ENCODE measurements at places on chromosomes 16 and 17.
A peak's percentile ranks its signal among the peaks of the same experiment; 100 is the strongest.

- no peak for DNase-seq
These were observed 719 bp downstream of the NGFR start for GRCh38 chr17:49495842-49496182.

- DNase-seq: no peak
These were observed 2.5 kb downstream of the VAMP2 start for GRCh38 chr17:8160224-8160577.

- no peak for DNase-seq
These were observed 22.3 kb upstream of the G6PC1 start for GRCh38 chr17:42878123-42878880.

GRCh38 chr17:40707745-40708144 lies 4.2 kb upstream of the KRT24 start:
- no peak for DNase-seq

GRCh38 chr16:27169511-27170071 lies 33.7 kb upstream of the KDM8 start:
- DNase-seq: peak; percentile 75

- no peak for DNase-seq
These were observed 13.2 kb upstream of the NUP93 start for GRCh38 chr16:56716761-56717160.

DNA sequence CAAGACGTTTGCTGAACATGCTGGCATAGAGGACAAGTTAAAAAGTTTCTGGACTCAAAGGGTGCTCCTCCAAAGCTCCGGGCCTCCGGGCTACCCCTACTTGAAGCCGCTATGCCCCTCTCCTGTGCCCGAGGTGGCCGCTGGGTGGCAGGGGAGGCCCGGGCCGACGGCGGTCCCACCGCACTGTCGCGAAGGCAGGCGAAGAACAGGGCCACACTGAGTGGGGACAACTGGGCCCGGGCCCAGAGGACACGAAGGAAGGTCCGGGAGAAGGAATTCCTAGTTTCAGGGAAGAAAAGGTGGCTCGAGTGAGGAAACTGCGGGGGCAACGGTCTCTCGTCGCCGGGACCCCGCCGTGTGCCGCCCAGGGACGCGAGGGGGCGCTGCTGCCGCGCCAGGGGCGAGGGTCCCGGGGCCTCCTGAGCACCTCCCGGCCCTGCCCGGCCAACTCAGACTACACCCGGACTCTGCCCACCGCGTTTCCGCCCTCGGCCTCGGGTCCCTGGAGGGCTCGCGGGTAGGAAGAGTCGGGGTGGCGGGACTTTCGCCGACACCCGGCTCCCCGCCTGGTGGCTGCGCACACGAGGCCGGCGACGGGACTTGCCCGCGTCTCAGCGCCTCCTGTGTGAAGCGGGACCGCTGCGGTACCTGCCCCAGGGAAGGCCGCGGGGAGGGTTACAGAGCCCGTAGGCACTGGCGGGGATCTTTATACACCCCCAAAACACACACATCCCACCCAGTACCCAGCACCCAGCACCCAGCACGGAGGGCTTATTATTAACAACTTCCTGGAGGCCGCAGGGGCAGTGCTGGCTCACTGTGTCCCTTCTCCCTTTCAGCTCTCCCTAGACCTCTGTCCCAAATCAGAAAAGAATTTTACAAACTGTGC lies 772 bp upstream of the CHCT1 start:
- peak; percentile 75 for DNase-seq

DNA sequence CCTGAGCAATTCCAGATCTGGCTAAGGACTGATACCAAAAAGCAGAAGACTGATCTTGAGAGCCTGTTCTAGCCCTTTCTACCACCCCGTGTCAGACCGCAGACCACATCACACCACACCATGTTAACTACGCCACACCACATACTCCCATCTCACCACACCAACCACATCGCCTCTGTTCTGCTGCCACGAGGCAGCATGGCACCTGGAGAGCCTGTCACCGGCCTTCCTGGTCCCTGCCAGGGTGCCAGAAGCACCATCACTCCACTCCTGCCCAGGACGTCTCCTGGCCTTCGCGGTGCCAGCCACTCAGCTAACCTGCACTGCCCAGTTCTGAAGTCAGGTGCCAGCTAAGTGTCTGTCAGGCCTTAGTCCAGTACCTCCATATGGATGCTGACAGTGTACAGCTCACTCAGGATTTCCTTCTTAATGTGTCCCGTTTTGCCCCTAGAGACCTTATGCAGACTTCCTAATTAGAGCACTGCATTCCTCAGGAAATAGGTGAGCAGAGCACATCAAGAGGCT lies 37.2 kb upstream of the BCAR1 start:
- DNase-seq: no peak

DNA sequence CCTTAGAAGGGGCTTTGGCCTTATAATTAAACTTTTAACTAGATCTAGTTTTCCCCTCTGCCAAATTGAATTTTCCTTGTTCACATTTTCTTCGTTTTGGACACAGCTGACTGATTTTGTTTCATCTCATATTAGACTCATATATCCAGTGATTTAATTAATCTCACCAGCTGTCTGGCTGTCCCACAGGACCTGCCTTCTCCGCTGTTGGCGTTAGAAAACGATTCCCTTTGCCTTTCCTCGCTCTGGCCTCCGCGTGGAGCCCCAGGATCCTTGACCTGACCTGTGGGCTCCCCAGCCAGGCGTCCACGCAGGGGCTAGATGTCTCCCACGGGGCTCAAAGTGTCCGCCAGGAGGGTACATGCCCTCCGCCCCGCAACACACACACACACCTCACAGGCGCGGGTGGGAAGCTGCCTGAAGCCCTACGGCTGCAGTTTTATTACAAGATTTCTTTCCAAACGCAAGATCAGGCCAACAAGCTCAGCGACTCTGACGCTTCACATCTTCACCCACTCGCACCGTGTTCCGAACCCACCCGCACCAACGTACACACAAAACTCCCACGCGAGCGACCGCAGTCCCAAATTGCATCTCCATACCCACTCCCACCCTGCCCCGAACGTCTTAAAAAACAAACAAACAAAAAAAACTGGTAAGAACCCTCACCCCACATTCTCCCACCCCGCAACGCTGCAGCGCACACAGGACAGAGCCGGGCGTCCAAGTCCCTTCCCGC lies 1.1 kb downstream of the RPRML start:
- DNase-seq: no peak

GRCh38 chr16:89723279-89724250 lies 2.2 kb downstream of the ZNF276 start:
- no peak for DNase-seq

DNA sequence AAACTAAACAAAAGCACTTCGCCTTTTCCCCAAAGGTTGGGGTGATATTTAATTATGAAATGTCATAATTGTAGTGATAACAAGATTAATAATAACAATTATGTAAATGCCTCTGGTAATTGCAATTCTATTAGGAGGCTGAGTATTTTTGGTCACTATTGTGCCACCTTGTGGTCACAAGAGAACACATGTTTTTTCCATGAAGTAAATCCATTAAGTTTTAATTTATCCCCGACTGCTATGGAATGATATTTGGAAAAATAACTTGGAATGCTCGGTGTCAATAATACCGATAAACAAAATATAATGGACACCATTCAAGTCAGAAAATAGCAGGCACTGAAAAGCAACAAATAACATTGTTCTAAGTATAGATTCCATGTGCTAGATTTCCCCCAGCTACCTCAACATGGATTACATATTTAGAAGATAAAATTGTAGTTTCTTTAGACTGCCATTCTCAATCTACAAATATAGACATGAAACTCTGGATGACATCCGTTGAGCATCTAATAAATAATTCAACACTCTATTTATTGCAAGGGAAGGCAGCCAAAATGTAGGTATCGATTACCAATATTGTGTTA lies 25.0 kb upstream of the KCNJ2 start:
- DNase-seq: peak; percentile 39

DNA sequence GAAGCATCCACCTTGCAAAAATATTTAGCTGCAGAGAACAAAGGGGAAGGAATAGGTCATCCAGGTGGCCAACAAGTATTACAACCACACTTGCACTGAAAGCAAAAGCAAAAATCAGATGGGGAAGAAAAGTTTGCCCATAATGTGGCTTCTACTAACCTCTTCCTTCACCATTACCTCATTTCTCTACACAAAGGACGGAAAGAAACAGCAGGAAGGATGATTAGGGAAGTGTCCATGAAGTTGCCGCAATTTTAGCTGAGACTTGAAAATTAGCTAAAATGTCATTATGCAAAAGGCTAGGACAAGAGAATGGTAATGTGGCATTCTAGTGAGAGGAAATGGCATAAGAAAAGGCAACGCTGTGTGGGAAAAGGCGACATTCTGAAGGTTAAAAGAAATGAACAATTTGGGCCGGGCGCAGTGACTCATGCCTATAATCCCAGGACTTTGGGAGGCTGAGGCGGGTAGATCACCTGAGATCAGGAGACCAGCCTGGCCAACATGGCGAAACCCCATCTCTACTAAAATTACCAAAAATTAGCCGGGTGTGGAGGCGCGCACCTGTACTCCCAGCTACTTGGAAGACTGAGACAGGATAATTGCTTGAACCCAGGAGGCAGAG lies 13.7 kb downstream of the KANSL1 start:
- no peak for DNase-seq

GRCh38 chr16:9092978-9093344 lies 1.5 kb downstream of the HAPSTR1 start:
- no peak for DNase-seq

DNA sequence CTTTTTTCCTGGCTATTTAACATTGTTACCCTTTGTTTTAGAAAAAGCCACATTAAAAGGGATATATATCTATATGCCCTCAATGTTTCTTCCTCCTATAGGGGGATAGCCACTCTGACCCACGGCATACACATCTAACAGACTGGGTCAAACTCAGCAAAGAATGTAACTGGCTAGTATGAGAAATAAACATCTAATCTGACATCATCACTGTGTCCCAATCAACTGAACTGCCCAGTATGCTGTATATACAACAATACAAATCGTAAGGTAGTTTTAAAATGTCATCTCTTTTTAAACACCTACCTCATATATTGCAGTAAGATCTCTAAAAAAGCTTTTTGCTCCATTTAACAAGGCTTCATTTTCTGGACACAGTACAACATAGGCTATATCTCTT lies 39.9 kb upstream of the INTS2 start:
- DNase-seq: no peak

GRCh38 chr17:48724251-48725003 lies 1.4 kb downstream of the PRAC2 start:
- peak; percentile 70 for DNase-seq

DNA sequence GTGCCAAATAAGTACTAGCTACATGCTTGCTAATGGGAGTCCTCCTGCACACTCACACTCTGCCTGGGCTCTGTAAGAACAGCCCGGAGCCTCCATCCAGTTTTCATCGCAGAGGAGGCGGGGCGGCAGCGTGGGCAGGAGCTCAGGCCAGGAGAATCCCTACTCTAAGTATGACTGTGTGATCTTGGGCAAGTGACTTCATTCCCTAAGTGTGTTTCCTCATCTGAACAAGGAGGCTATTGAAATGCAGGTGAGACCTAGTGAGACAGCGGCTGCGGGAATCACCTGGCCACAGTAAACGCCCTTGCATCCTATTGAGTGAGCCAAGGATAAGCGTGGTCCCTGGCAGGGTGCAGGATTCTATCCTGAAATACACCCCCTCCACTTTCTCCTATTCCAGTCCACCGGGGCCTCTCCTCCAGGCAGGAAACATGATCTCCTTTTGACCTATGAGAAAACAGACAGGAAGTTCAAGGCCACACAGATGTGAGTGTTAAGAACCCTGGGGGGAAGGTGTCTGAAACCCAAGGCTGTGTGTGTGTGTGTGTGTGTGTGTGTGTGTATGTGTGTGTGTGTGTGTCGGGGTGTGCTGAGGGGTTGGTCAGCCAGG lies 5.2 kb upstream of the RAI1 start:
- no peak for DNase-seq

- DNase-seq: no peak
These were observed 15.5 kb downstream of the UTS2R start for GRCh38 chr17:82386881-82387704.

DNA sequence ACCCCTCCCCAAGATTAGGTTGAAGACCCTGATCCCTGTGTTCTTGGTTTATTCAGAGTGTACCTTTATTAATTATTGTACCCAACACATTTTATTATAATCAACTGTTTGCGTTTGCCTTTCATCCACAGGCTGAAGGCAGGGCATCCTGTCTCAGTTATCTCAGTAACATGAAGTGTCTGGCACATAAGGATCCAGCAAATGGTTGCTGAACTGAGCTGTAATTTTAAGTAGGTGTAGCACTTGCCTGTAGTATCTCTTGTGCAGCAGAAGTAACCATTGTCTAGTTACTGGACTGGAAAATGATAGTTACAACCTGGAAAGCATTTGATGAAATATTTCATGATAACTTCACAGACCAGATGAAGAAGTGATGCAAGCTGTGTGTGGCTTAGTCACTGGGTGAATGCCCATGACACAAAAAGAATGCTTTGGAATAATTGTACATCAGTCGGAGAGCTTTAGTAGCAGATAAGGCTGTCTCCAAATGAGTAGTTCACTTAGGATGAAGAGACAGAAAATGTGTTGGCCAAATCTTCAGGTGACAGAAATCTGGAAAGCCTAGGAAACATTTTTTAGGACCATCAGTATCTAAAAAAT lies 56.6 kb downstream of the ESRP2 start:
- no peak for DNase-seq

DNA sequence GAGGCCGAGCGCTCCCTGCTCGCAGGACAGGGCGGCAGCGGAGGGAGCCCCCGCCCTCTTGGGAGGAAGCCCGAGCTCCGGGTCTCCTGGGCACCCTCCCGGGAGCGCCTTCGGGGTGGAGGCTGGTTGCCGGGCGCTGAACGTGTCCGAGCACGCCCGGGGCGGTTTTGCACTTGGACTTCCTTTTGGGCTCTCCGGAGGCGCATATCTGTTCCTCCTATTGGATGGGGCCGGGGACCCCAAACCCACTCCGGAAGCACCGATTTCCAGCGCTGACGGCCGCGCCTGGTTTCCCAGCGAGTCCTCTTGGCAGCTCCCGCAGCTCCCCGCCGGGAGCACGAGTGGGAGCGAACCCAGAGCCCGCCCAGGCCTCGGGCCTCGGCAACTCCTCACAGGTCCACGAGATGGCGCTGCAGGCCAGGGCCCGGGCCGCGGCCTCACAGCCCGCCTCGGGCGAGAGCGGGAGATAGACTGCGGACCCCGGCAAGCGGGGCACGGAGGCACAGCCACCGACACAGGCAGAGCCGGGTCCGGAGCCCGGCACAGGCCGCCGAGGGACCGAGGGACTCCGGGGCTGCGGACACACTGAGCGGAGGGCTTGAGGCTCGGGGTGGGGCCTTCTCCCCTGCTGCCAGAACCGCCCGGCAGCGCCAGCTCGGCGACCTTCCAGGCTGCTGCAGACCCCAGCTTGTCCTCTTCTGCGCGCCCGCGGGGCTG lies 12.7 kb downstream of the TBX2 start:
- DNase-seq: peak; percentile 72

DNA sequence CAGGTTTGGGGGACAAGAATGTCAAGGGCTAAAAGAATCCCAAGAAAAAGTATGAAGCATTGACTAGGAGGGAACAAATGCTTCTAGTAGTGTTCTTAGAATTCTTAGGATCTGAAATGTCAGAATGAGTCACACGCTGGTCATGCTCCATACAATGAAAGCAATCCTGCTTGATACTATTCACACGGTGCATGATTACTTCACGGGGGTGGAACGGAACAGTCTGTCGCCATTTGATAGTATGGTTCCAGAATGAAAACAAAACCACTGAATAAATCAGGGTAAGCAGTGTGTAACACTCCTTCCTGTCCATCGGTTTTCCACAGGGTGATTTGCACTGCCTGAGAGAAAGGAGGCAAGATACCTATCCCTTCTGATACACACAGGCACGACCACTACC lies 22.9 kb upstream of the YWHAE start:
- DNase-seq: peak; percentile 97

All from fibroblast of skin of back (primary cell).